ENCODE measurements at places on chromosomes 6 and 20.

DNA sequence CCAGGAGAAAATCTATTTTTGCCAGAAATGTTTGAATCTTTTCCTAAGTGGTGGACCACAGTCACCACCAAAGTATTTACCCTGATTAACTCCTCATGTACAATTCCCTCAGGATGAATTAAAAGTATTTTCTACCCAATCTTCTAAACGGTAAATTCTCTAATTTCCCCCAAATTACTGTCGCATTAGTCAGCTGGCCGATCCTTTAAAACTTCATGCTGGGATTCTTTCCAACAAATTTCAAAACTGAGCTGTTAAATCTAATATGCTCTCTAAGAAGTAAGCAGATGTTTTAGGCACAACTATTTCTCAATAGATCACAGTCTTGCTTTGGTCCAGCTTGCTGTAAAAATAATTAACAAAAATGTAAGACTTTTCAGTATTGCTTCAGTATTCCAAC lies 447.2 kb downstream of the FRK start:
- DNase-seq, result no peak

DNA sequence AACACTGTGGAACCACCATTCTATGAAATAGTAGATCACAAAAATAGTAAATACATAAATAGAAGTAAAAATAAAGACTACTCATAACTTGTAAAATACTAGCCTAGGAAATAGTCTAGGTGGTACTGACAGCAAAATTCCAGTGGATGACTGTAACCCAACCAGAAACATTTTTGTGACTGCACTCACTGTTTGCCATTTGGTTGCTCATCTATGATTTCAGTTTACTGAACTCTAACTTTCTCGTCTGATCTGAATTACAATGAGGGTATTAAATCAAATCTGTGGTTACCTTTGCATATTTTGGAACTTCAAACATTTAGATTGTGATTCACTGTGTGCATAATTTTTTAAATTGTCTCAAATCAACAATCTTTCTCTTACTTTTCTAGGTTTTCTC lies 151.1 kb downstream of the KHDC1L start:
- no peak for DNase-seq

GRCh38 chr6:25336996-25337395 lies 57.8 kb downstream of the CARMIL1 start:
- DNase-seq, result no peak

DNA sequence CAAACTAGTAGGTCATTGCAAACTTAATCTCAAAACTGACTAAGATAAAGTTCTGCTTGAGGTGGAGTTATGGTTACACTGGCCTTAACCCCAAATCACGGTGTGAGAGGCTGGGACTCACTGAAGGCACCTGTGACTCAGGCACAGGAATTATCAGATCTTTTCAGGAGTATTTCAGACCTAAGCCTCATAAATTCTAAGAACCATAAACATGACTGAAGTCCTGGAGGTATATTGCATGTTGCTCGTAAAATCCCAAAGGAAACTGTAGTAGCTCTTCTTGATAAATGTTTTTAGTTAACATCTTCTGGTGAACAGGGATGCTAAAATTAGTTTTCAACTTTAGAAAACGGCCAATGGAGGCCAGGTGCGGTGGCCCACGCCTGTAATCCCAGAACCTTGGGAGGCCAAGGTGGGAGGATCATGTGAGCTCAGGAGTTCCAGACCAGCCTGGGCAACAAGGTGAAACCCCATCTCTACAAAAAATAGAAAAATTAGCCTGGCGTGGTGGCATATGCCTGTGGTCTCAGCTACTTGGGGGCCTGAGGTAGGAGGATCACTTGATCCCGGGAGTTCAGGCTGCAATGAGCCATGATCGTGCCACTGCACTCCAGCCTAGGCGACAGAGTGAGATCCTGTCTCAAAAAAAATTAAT lies 36.5 kb downstream of the DZANK1 start:
- DNase-seq, result no peak

GRCh38 chr6:80468398-80468797 lies 361.9 kb downstream of the BCKDHB start:
- DNase-seq, result no peak

GRCh38 chr6:39899554-39900295 lies 34.5 kb downstream of the MOCS1 start:
- DNase-seq, result no peak

DNA sequence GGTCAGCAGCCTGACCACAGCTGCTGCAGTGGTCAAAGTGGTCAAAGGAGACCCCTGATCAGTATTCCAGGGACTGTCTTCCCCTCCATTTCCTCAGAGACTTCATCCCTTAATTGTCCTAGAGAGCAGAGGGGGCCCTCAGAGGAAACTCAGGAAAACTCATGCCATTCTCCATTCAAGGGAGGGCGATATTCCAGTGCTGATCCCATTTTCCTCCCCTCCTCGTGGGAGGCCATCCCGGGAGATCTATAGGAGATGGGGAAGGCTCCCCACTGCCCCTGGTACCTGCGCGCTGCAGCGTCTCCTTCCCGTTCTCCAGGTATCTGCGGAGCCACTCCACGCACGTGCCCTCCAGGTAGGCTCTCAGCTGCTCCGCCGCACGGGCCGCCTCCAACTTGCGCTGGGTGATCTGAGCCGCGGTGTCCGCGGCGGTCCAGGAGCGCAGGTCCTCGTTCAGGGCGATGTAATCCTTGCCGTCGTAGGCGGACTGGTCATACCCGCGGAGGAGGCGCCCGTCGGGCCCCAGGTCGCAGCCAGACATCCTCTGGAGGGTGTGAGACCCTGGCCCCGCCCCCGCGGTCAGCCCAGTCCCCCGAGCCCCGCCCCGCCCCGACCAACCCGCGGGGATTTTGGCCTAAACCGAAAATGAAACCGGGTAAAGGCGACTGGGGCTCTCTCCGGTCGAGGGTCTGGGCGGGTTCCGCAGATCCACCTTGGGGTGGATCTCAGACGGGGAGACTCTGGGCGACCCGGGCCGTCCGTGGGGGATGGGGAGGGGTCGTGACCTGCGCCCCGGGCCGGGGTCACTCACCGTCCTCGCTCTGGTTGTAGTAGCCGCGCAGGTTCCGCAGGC lies 878 bp downstream of the HLA-C start:
- no peak for DNase-seq

DNA sequence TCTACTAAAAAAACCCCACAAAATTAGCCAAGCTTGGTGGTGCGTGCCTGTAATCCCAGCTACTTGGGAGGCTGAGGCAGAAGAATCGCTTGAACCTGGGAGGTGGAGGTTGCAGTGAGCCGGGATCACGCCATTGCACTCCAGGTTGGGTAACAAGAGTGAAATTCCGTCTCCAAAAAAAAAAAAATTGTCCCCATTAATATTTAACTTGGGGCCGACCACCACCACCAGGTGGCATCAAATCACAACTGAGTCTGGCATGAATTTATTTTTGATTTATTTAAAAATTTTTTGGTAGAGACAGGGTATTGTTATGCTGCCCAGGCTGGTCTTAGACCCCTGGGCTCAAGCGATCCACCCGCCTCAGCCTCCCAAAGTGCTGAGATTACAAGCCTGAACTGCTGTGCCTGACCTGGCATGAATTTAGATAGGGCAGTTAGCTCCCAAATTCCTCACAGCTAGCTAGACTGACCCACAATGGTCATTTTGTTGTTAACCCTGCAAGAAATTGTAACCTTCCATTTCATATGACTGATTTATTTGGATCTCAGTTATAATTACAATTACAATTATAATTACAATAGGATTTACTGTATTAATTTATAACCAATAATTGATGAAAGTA lies 17.1 kb upstream of the BEND3 start:
- DNase-seq, result no peak

GRCh38 chr6:32291543-32291942 lies 67.7 kb upstream of the NOTCH4 start:
- no peak for DNase-seq

DNA sequence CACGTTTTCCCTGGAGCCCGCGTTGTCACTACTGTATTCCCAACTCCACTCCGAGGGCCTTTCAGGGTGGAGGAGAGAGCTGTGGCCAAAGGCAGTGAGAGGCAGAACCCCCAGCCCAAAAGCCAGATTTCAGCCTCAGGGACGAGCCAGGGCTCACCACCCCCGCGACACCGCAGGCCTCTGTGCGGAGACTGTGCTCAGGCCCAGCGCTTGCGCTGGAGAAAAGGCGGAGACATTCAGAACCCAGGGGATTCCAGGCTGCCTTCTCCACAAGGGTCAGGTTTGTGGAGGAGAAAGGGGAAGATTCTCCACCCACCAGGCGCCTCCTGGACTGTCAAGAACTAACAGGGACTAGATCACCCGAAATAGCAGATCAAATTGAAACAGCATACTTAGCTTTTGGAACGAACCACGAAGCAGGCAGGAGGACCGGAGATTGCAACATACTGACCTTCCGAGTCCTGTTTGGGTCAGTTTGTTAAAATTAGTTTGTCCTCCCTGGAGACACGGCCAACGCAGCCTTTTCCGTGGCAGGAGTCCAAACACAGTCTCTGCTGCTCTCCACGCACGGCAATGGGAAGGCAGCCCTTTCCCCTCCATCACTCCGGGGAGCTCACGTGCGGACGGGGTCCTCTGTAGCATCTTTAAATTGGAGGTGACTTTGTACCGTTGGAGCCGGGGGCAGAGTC lies 14.4 kb downstream of the DLL1 start:
- DNase-seq, result no peak

DNA sequence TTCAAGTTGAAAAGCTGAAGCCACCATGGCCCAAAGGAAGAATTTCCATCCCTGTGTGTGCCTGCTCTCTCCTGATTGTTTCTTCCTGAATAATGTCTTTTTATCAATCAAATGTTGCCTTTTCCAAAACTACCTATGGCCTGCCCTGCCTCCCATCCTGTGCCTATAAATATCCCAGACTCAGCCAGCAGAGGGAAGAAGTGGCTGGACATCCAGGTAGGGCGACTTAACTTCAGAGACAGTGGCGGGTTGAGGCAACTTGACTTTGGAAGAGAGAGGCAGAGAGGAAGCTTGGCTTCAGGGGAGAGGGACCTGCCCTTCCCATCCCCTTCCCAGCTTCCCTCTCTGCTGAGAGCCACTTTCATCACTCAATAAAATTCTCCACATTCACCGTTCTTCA lies 133.0 kb downstream of the LCA5 start:
- no peak for DNase-seq

DNA sequence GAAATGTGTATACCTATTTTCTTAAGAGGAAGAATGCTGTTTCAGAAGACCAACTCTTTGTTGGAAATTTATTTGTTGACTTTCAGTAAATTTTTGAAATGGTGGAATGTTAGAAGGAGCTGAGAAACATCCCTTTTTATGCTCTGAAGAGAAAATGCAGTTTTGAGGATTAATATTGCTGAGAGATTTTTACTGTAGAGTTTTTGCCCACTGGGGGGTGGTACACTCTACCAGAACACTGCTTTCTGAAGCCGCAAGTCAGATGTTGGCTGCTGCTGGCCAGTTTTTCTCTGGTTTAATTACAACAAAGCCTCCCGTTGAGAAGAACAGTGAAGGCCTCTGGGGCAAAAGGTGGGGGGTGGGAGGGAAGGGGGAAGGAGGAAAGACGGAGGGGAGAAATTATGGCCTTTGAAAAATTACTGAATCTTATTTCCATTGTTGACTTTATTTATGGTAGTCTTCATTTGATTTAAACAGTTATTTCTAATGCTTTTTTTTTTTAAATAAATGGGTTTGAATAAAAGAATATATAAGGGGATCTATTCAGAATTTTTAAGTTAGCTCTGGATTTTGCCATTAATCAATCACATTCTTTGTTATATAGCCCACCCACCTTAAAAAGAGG lies 3.0 kb downstream of the FLRT3 start:
- peak; percentile 64 for DNase-seq

DNA sequence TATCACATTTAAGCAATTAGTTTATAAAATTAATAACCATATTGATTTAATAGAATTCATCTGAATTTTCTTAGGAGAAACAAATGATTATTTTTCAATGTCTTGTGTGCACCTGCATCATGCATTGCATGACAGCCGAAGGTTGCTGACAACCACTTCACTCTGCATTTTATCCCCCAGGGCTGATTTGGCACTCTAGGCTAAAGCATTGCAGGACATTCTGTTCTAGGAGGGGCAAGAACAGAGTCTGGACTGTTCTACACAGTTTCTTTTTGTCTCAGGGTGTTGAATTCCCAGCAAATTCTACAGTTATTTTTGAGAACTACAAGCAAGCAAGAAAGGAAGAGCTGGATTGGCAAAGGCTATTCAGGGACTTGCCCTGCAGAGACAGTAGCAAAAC lies 570.4 kb upstream of the EYS start:
- no peak for DNase-seq

DNA sequence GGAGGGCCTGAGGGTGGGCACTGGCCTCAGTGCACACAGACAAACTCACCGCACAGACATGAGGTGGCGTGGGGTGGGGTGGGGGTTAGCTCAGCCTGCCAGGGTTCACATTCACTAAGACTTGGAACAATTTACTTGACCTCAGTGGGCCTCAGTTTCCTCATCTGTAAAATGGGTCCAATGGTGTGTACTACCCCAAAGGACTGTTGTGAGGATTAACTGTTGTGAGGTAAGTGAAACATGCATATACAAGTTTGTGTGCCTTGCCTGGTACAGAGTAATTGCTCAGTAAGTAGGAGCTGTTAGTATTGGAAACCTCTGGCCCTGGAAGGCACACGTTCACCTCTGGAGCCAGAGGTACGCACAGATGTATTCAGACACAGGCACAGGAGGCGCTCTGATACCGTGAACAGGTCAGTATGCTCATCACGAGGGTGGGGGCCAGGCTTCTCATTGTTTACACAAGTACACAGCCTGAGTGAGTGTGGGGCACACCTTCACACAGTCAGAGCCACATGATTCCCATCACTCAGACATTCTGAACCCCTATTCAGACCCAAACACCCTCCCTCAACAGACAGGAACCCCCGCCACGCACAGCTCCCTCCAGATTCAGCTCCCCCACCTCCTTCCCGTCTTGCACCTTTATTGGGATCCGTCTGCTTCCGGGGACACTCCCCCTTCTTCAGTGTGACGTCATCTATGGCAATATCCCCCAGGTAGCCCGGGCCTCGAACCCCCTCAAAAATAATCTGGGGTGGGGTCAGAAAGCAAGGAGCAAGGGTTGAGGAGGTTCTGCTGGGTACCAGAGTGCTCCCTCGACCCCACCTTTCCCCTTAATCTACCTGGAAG lies 59.9 kb downstream of the MDGA1 start:
- no peak for DNase-seq

DNA sequence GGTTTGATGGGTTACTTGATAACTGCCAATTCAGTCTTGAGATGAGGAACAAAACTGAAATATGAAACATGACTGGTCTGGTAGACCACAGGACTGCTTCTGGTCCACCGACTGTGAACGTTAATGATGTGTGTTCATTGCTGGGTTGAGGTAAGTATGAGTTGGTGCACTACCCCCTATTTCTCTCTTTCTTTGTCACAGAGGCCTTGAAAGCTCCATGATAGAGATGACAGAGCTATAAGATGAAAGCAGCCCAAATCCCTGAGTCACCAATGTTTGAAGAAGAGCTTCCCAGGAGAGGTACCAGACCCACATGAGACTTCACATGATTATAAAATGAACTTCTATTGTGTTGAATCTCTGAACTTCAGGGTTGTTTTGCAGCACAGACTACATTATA lies 555.5 kb downstream of the PTPRT start:
- DNase-seq, result no peak

DNA sequence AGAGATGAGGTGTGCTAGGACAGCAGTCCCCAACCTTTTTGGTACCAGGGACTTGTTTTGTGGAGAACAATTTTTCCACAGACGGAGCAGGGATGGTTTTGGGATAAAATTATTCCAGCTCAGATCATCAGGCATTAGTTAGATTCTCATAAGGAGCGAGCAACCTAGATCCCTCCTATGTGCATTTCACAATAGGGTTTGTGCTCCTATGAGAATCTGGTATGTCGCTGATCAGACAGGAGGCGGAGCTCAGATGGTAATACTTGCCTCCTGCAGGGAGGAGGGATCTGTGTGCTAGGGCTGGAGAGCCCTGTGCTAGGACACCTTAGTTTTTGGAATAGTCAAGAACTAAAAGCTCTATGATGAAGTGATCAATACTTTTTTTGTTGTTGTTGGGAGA lies 2.5 kb downstream of the SMIM13 start:
- no peak for DNase-seq

Measured in urinary bladder (tissue), 4 donors.